ENCODE measurements at places on chromosomes 4 and X.

DNA sequence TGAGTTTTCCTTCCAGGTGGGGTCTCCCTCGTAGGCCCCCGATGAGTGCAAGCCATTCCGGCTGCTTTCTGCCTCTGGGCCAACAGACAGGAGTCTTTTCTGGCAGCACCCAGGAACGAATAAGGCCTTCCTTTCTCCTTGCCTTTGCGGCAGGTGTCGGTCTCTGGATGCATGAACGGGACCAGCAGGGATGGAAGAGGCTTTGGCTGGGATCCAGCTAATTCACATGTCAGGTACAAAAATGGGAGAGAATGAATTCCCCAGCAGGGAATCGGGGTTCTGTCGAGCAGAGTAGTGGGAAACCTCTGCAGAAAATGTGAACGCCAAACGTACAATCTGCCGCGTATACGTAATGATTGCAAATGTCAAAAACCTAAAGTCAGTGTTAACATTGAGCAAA, 146.1 kb upstream of the TBL1X start:
- H3K4me3 ChIP-seq = no peak overlapping the region
- no peaks in the 10 kb centered on the region for H3K36me3 ChIP-seq
- no peaks in the 10 kb centered on the region for H3K4me1 ChIP-seq
- no peaks in the 10 kb centered on the region for H3K27me3 ChIP-seq

GRCh38 chrX:117987373-117987772, 129.2 kb downstream of the KLHL13 start:
- no peak overlapping the region for H3K4me3 ChIP-seq
- no peak for DNase-seq
- H3K4me1 ChIP-seq = no peaks in the 10 kb centered on the region
- no peaks in the 10 kb centered on the region for H3K36me3 ChIP-seq
- no peak overlapping the region for H3K27ac ChIP-seq

DNA sequence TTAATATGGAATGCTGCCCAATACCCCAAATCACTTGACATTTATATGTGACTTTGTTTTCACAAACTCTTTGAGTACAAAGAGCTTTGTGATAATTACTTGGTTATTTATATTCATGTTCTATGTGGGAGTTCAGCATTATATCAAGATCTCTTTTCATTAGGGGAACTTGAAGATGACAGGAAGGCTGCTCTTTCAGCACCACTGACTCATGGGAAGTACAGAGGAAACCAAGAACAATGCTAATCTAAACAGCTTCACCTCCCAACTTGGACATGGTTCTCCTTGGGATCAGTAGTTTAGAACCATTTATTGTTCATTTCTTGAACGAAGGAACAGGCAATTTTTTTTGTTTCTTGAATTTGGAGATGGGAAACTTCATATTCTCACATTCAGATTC, 184.0 kb upstream of the AFF2 start:
- no peak overlapping the region for H3K4me3 ChIP-seq
- no peaks in the 10 kb centered on the region for H3K36me3 ChIP-seq
- H3K4me1 ChIP-seq = no peaks in the 10 kb centered on the region
- H3K27me3 ChIP-seq = no peaks in the 10 kb centered on the region

DNA sequence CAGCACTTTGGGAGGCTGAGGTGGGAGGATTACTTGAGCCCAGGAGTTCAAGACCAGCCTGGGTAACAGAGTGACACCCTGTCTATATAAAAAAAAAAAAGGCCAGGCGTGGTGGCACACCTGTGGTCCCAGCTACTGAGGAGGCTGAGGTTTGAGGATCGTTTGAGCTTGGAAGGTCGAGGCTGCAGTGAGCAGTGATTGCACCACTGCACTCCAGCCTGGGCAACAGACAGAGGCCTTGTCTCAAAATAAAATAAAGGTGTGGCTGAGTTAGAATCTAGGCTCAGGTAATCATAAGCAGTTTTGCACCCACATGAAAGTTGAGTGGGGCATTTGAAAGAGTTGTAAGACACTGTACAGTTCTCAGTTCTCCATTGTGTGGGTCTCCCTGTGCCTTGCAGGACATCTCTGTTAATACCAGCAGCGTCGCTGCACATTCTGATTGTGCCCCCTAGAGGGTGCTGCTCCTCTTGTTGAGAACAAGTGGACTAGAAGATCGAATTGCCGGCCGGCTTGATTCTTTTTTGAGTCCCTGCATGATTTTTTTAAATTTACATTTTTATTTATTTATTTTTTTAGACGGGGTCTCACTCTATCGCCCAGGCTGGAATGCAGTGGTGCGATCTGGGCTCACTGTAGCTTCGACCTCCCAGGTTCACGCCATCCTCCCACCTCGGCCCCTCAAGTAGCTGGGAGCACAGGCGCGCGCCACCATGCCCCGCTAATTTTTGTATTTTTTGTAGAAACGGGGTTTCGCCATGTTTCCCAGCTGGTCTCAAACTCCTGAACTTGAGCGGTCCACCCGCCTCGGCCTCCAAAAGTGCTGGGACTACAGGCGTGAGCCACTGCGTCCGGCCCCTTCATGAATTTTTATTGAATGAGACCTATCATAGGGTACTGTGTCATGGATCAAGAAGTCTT, 73.6 kb upstream of the RBMX start:
- no peaks in the 10 kb centered on the region for H3K4me1 ChIP-seq
- peak; percentile 17 for DNase-seq
- H3K27me3 ChIP-seq = no peaks in the 10 kb centered on the region
- no peaks in the 10 kb centered on the region for H3K36me3 ChIP-seq
- no peak overlapping the region for H3K27ac ChIP-seq
- H3K4me3 ChIP-seq = no peak overlapping the region

GRCh38 chr4:113335746-113336145, 286.3 kb downstream of the ANK2 start:
- no peak for DNase-seq
- H3K36me3 ChIP-seq = no peaks in the 10 kb centered on the region

DNA sequence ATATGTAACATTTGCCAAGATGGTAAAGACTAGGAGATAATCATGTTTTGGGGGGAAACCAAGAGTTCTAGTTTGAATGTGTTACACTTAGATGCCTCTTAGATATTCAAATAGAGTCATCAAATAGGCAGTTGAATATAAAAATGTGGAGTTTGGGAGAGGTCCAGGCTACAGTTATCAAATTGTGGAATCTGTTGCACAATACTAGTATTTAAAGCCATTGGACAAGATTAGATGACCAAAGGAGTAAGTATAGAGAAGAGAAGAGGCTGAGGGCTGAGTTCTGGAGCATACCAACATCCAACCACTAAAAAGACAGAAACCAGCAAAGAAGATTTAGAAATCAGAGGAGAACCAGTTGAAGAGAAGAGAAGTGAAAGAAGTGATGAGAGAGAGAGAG, 72.7 kb downstream of the NAA11 start:
- H3K27ac ChIP-seq = no peak overlapping the region
- H3K4me1 ChIP-seq = no peaks in the 10 kb centered on the region

- H3K27ac ChIP-seq = no peak overlapping the region
- no peaks in the 10 kb centered on the region for H3K36me3 ChIP-seq
- no peak overlapping the region for H3K4me3 ChIP-seq
- no peak for DNase-seq
Measured at GRCh38 chrX:85569096-85569495, 189.6 kb upstream of the POF1B start.

DNA sequence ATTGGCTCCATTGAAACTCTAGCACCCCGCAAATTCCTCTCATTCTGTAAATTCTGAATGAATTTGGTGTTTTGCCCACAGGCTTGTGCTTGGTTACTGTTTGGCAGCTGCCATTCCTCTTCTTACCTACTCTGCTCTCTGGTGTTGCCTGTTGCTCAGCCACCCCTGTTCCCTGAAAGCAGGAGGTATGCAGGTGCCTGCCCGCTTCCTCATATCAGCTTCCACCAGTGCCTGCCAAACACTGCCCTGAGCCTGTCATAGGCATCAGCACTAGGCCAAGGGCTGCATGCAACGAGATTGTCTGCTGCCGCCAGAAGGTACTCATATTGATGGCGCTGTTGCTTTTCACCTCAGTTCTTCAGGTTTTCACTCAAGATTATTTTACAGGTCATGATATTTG, 978.1 kb downstream of the C4orf33 start:
- no peak overlapping the region for H3K4me3 ChIP-seq
- no peak for DNase-seq
- no peak overlapping the region for H3K27ac ChIP-seq
- H3K27me3 ChIP-seq = no peaks in the 10 kb centered on the region
- no peaks in the 10 kb centered on the region for H3K36me3 ChIP-seq

GRCh38 chrX:53095796-53096195, 1.9 kb downstream of the KANTR start:
- H3K27ac ChIP-seq = no peak overlapping the region
- no peaks in the 10 kb centered on the region for H3K4me1 ChIP-seq
- no peak overlapping the region for H3K4me3 ChIP-seq
- no peaks in the 10 kb centered on the region for H3K36me3 ChIP-seq

DNA sequence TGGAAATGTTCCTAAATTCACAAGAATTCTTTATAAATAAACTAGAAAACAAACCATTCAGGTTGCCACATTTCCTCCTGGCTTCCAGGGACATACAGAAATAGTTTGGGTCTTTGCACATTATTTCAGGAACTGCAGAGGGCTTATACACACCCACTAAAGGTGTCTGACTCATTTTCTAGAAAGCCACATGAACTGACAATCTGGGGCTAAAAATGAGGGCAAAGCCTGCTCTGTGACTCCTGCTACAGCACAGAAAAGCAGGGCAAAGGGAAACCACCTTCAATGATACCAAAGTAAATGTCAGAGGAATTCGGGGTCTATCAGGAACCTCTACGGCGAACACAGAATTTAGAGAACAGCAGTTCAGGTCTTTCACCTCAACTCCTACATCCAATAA, 112.2 kb upstream of the MAP3K15 start:
- no peak overlapping the region for H3K27ac ChIP-seq
- DNase-seq = no peak
- H3K4me1 ChIP-seq = no peaks in the 10 kb centered on the region
- no peaks in the 10 kb centered on the region for H3K36me3 ChIP-seq
- no peak overlapping the region for H3K4me3 ChIP-seq

- H3K4me3 ChIP-seq = peak overlapping the region; percentile 92
- no peaks in the 10 kb centered on the region for H3K36me3 ChIP-seq
- no peak for DNase-seq
- H3K4me1 ChIP-seq = peaks cover 8% of the 10 kb centered on the region
- no peaks in the 10 kb centered on the region for H3K27me3 ChIP-seq
Measured at GRCh38 chr4:98996056-98996764, 689 bp downstream of the METAP1 start.

GRCh38 chrX:11180571-11180970, 69.4 kb downstream of the HCCS start:
- no peak for DNase-seq
- H3K4me1 ChIP-seq = no peaks in the 10 kb centered on the region
- H3K27ac ChIP-seq = no peak overlapping the region

- H3K4me3 ChIP-seq = no peak overlapping the region
- DNase-seq = no peak
- no peak overlapping the region for H3K27ac ChIP-seq
- H3K36me3 ChIP-seq = no peaks in the 10 kb centered on the region
- no peaks in the 10 kb centered on the region for H3K27me3 ChIP-seq
Measured at GRCh38 chr4:147220833-147221232, 260.1 kb upstream of the EDNRA start.

- H3K36me3 ChIP-seq = no peaks in the 10 kb centered on the region
- H3K4me1 ChIP-seq = no peaks in the 10 kb centered on the region
- no peak for DNase-seq
- H3K27me3 ChIP-seq = no peaks in the 10 kb centered on the region
- no peak overlapping the region for H3K4me3 ChIP-seq
Measured at GRCh38 chrX:136417806-136418205, 69.9 kb upstream of the BRS3 start.

- H3K27me3 ChIP-seq = no peaks in the 10 kb centered on the region
- DNase-seq = no peak
- H3K4me3 ChIP-seq = no peak overlapping the region
- no peak overlapping the region for H3K27ac ChIP-seq
- no peaks in the 10 kb centered on the region for H3K36me3 ChIP-seq
Measured at GRCh38 chr4:88938138-88938537, 118.8 kb downstream of the FAM13A start.

GRCh38 chrX:107537815-107538214, 88.4 kb downstream of the FRMPD3 start:
- no peaks in the 10 kb centered on the region for H3K4me1 ChIP-seq
- H3K27ac ChIP-seq = no peak overlapping the region
- DNase-seq = no peak
- no peaks in the 10 kb centered on the region for H3K36me3 ChIP-seq

DNA sequence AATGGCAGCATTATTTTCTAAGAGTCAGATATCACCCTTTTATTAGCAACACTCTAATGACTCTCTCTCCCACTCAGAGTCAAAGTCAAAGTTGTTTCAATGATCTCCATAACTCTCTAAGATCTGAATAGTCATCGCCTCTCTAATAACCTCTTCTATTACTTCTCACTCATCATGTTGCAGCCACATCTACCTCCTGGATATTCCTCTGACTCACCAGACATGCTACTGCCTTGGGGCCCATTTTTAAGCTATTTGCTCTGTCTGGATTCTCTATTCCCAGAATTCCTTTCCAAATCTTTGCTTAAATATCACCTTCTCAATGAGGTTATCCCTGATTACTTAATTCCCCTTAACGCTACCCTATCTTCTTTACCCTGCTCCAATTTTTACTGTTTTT, 391.8 kb upstream of the MAGEB16 start:
- no peak overlapping the region for H3K4me3 ChIP-seq
- DNase-seq = no peak
- no peak overlapping the region for H3K27ac ChIP-seq
- no peaks in the 10 kb centered on the region for H3K4me1 ChIP-seq
- H3K36me3 ChIP-seq = no peaks in the 10 kb centered on the region
- H3K27me3 ChIP-seq = no peaks in the 10 kb centered on the region

- DNase-seq = no peak
- H3K4me3 ChIP-seq = no peak overlapping the region
- H3K27ac ChIP-seq = no peak overlapping the region
- H3K27me3 ChIP-seq = no peaks in the 10 kb centered on the region
- no peaks in the 10 kb centered on the region for H3K4me1 ChIP-seq
Measured at GRCh38 chrX:108399418-108400165, 38.6 kb downstream of the COL4A6 start.

- H3K4me1 ChIP-seq = no peaks in the 10 kb centered on the region
- no peaks in the 10 kb centered on the region for H3K36me3 ChIP-seq
- no peak overlapping the region for H3K27ac ChIP-seq
- no peak overlapping the region for H3K4me3 ChIP-seq
Measured at GRCh38 chr4:91471280-91471679, 832.5 kb upstream of the GRID2 start.

GRCh38 chr4:67721770-67722597, 21.0 kb upstream of the UBA6 start:
- no peaks in the 10 kb centered on the region for H3K4me1 ChIP-seq
- DNase-seq = no peak
- H3K4me3 ChIP-seq = no peak overlapping the region
- no peaks in the 10 kb centered on the region for H3K27me3 ChIP-seq
- no peaks in the 10 kb centered on the region for H3K36me3 ChIP-seq
- no peak overlapping the region for H3K27ac ChIP-seq

Measured in tibial nerve (tissue), 4 donors.